SJSA1 (cell line): ENCODE measurements at places on chromosomes 5 and 9. TPM values are rescaled to one million over a fixed set of nuclear protein-coding genes. Genes with fewer than 3 reads are reported as not detected.
A peak's percentile ranks its signal among the peaks of the same experiment; 100 is the strongest.

Gene CARTPT
- not detected in 2 replicates for total RNA-seq

- H3K27me3 ChIP-seq = no peaks in the 10 kb centered on the region
- DNase-seq = no peak
- peaks cover 10% of the 10 kb centered on the region for H3K4me1 ChIP-seq
Measured at GRCh38 chr5:180791611-180792213, 10.9 kb downstream of the MGAT1 start.

GRCh38 chr5:18117968-18118367 lies 483.7 kb downstream of the TAF11L14 start:
- no peak overlapping the region for H3K27ac ChIP-seq
- H3K27me3 ChIP-seq = 0 out of 2 replicates have a peak, but pooled peaks cover 4% of the 10 kb centered on the region
- H3K4me3 ChIP-seq = no peak overlapping the region
- no peaks in the 10 kb centered on the region for H3K36me3 ChIP-seq

- H3K4me1 ChIP-seq = peaks cover 40% of the 10 kb centered on the region
- peak; percentile 70 for DNase-seq
- H3K27ac ChIP-seq = peak overlapping the region; percentile 49
- H3K27me3 ChIP-seq = no peaks in the 10 kb centered on the region
- H3K4me3 ChIP-seq = no peak overlapping the region
Measured at GRCh38 chr5:56323505-56323904, 90.4 kb upstream of the ANKRD55 start.

GRCh38 chr9:92640398-92641091 lies 29.4 kb downstream of the IPPK start:
- peaks cover 72% of the 10 kb centered on the region for H3K36me3 ChIP-seq
- no peaks in the 10 kb centered on the region for H3K27me3 ChIP-seq
- H3K4me1 ChIP-seq = no peaks in the 10 kb centered on the region
- no peak overlapping the region for H3K4me3 ChIP-seq

DNA sequence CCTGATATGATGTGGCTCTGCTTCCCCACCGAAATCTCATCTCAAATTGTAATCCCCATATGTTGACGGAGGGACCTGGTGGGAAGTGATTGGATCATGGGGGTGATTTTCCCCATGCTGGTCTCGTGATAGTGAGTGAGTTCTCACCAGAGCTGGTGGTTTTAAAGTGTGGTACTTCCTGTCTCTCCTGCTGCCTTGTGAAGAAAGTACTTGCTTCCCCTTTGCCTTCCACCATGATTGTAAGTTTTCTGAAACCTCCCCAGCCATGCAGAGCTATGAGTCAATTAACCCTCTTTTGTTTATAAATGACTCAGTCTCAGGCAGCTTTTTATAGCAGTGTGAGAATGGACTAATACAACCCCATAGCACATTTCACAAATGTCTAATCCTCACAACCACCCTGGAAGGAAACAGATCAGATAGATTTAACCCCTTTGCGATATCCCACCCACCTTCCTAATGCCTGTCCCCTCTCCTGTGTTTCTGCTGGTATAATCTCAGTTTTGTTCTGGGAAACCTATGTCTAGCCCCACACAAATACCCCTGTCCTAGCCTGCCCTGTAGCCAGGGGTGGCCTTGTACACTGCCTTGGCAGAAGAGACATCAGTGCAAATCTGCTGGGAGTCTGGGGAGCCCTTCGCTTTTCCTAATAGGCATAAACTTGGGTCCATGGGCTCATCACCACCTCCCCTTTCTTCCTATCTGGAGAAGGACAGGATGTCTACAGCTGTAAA lies 157.0 kb upstream of the RAI14 start:
- H3K27ac ChIP-seq = peak overlapping the region; percentile 63
- H3K4me3 ChIP-seq = no peak overlapping the region
- peaks cover 34% of the 10 kb centered on the region for H3K4me1 ChIP-seq
- no peaks in the 10 kb centered on the region for H3K27me3 ChIP-seq
- peak; percentile 66 for DNase-seq
- no peaks in the 10 kb centered on the region for H3K36me3 ChIP-seq

DNA sequence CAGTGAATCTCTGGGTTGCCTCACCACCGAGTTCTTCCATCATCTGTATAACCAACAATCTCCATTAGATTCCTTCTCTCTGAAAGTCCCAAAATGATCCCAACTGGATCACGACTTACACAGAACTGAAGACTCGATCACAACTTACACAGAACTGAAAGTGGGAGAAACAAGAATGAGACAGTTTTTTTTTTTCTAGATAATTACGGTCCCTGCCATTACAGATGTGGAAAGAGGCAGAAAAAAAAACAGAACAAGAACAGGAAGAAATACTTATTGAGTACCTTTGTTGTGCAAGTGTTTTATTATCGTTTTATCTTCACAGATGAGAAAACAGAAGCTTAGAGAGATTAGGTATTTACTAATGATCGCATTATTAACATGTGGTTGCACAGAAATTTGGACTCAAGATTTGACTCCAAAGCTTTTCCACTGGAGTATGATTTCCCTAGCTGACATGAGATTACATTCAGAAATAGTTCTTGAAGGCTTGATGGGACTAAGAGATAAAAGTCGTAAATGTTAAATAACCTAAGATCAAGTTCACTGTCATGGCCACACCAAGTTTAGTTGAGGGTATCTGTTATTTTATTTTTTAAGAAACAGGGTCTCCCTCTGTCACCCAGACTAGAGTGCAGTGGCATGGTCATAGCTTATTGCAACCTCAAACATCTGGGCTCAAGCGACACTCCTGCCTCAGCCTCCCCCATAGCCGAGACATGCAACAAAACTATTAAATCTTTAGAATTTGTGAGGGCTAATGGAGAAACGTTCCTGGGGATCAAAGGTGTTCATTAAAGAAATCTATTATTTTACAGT lies 8.9 kb downstream of the PLK2 start:
- H3K4me3 ChIP-seq = no peak overlapping the region
- peaks cover 13% of the 10 kb centered on the region for H3K4me1 ChIP-seq
- peaks cover 50% of the 10 kb centered on the region for H3K36me3 ChIP-seq
- no peak for DNase-seq

GRCh38 chr9:130042885-130043653 lies at the start of gene FNBP1:
FNBP1 (minus strand) TSS chr9:130043189; CDS start chr9:130042975, 214 bp downstream.
- H3K4me3 ChIP-seq = peak within 1 kb of the TSS; percentile 99
- H3K4me1 ChIP-seq = peaks cover 36% of the 10 kb centered on the region
- peaks cover 9% of the 10 kb centered on the region for H3K36me3 ChIP-seq
- H3K27ac ChIP-seq = peak within 1 kb of the TSS; percentile 54

DNA sequence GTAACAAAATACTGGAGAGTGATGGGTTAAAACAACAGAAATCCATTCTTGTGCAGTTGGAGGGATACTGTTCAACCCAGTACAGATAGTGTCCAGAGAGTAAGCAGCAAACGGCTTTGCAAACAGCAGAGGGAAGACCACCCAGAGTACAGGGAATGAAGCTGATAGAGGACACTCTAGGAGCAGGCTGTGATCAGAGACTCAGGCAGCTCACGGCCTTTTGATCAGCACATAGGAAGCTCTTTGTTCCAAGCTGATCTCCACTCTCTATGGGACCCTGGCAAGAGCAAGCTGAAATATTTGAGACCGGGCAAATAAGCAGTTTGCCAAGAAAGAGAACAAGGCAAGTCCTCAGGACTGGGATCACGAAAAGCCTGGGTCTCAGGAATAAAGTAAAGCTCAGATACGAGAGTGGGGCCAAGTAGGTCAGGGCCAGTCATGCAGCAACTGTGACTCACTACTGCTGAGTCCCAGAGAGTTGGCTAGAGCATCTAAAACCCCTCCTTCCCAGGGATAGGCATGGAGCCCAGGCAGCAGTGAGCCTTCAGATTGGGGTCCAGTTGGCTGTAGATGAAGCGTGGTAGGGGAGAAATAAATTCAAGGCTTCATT lies 52.4 kb downstream of the MELK start:
- H3K27me3 ChIP-seq = no peaks in the 10 kb centered on the region
- H3K4me1 ChIP-seq = peaks cover 13% of the 10 kb centered on the region
- H3K27ac ChIP-seq = no peak overlapping the region
- no peak overlapping the region for H3K4me3 ChIP-seq

Gene LPAR1
- 8.0 and 21.7 TPM in 2 replicates for total RNA-seq

Gene TAF1L
- not detected in 2 replicates for total RNA-seq

- peaks cover 10% of the 10 kb centered on the region for H3K4me1 ChIP-seq
- H3K27ac ChIP-seq = no peak overlapping the region
- H3K36me3 ChIP-seq = no peaks in the 10 kb centered on the region
- H3K27me3 ChIP-seq = no peaks in the 10 kb centered on the region
Measured at GRCh38 chr9:116671605-116672004, 15.5 kb upstream of the TRIM32 start.

Gene HOMER1
- total RNA-seq = 6.5 and 10.7 TPM in 2 replicates

DNA sequence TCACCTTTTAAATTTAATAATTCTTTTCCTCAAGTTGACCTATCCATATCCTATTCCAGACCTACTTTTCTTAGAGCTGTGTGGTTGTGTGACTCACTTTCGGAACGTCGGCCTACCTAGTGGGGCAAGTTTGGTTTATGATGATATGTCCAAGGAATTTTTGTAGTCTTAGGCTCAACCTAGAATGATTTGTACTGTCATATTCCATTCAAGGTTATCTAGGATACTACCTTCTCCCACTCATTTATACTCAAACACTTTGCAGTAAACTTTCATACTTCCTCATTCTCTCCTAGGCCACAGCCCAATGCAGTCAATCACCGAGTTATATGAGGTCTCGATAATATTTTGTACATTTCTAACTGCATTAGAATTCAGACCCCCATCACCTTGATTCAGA lies 61.9 kb downstream of the PIK3R1 start:
- no peak overlapping the region for H3K4me3 ChIP-seq
- H3K4me1 ChIP-seq = 0 out of 2 replicates have a peak, but pooled peaks cover 5% of the 10 kb centered on the region
- H3K36me3 ChIP-seq = peaks cover 51% of the 10 kb centered on the region
- H3K27me3 ChIP-seq = no peaks in the 10 kb centered on the region

- 0 out of 2 replicates have a peak, but pooled peaks cover 5% of the 10 kb centered on the region for H3K27me3 ChIP-seq
- H3K4me1 ChIP-seq = no peaks in the 10 kb centered on the region
- DNase-seq = no peak
- H3K36me3 ChIP-seq = no peaks in the 10 kb centered on the region
Measured at GRCh38 chr5:135599421-135600151, 20.8 kb upstream of the CXCL14 start.

Gene CCL27
- total RNA-seq = not detected in 2 replicates

DNA sequence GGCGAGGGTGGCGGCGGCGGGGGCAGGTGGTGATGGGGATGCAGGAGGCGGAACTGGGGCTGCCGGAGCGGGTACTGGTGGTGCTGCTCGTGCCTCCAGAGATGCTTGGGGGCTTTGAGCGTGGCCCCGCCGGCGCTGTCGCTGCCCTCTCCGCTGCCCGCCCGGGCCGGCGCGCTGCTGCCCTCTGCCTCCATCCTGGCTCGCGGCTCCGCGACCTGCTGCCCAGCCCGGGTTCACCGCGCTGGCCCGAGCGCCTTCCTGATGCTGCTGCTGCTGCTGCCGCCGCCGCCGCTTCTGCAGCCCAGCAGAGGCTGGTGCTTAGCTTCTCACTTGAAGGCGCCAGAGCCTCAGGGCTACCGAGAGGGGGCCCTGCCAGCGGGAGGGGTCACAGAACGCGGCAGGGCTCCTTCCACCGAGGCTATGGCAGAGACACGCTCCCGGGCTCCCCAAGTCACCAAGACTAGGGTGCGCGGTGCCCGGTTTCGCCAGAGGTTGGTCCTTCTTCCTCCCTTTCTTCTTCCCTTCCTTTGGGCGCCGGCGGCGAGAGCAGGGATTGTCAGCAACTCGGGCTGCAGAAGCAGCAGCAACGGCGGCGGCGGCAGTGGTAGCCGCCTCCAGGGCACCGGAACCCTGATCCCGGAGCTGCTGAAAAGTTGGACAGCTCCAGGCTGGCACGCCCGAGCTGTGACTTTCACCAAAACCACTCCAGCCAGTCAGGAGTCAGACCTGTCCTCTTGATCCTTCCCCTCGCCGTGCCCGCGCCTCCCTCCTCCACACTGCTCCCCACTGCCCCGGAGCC lies at the start of gene PDE4D:
Gene PDE4D (minus strand): TSS at position 298 of the 799 bp plus-strand sequence.
- H3K36me3 ChIP-seq = no peaks in the 10 kb centered on the region
- DNase-seq = peak; percentile 20
- no peak within 1 kb of the TSS for H3K4me3 ChIP-seq
- peaks cover 7% of the 10 kb centered on the region for H3K4me1 ChIP-seq
- H3K27ac ChIP-seq = no peak within 1 kb of the TSS

- no peak for DNase-seq
- H3K27me3 ChIP-seq = no peaks in the 10 kb centered on the region
- H3K36me3 ChIP-seq = no peaks in the 10 kb centered on the region
- H3K27ac ChIP-seq = no peak overlapping the region
- peaks cover 45% of the 10 kb centered on the region for H3K4me1 ChIP-seq
Measured at GRCh38 chr5:113381791-113382190, 53.0 kb downstream of the TSSK1B start.

Gene TICAM2
- 13.6 and 22.1 TPM in 2 replicates for total RNA-seq

- H3K27ac ChIP-seq = peak overlapping the region; percentile 36
- H3K36me3 ChIP-seq = no peaks in the 10 kb centered on the region
- H3K4me3 ChIP-seq = no peak overlapping the region
- no peaks in the 10 kb centered on the region for H3K27me3 ChIP-seq
- peaks cover 16% of the 10 kb centered on the region for H3K4me1 ChIP-seq
Measured at GRCh38 chr5:128782446-128782845, 182.8 kb upstream of the SLC27A6 start.

Gene GMCL2
- not detected in 2 replicates for total RNA-seq

Gene GPR21
- total RNA-seq = not detected in 2 replicates

Gene CCT5
- 1,250 and 1,372 TPM in 2 replicates for total RNA-seq

DNA sequence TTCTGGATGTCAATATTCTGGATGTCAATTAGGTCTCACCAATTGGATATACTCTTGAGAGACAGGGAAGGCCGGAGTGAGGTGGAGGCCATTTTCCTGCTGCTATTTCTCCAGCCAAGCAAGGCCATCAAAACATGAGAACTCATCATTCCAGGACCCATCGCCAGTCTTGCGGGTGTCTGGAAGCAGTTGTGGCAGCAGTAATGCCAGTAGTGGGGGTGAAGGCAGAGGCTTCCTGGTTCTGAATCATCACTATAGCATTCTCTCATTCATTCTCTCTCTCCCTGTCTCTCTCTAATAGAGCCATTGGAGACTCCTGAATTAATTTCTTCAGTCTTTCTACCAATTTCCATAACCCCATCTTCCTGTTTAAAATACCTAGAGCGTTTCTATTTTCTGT lies 71.8 kb downstream of the EGFLAM start:
- H3K27ac ChIP-seq = peak overlapping the region; percentile 61
- peak; percentile 53 for DNase-seq
- no peak overlapping the region for H3K4me3 ChIP-seq
- H3K4me1 ChIP-seq = peaks cover 23% of the 10 kb centered on the region
- no peaks in the 10 kb centered on the region for H3K27me3 ChIP-seq

DNA sequence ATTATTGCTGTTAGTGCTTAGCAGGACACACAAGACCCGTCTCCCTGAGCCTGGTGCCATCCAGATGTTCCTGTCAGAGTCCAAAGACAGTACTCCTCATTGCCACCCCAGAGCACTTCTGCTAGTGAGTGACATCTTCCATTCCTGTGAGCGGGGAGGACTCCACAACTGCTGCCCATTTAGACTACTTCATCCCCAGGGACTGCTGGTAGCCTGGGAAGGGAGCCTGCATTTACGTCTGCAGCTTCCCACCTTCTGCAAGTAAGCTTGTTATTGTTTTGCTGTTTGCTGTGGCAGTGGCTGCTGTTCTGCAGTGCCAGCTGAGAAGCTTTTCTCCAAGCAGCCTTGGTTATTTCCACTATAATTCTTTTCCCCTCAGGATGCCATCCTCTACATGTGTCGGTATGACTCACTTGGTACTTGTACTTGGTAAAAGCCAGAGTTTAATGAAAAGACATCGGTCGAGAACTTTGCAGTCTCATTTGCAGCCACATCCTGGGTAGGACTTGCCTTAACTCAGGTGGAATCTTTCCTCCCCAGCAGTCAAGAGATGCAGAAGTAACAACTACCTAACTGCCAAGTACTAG lies 10.6 kb upstream of the MAP1B start:
- H3K36me3 ChIP-seq = no peaks in the 10 kb centered on the region
- peaks cover 12% of the 10 kb centered on the region for H3K4me1 ChIP-seq
- H3K27me3 ChIP-seq = no peaks in the 10 kb centered on the region
- H3K4me3 ChIP-seq = no peak overlapping the region
